ENCODE measurements at places on chromosomes 1 and 21. TPM values are rescaled to one million over a fixed set of nuclear protein-coding genes. Genes with fewer than 3 reads are reported as not detected.
A peak's percentile ranks its signal among the peaks of the same experiment; 100 is the strongest.

The CRYAA gene
- not detected for total RNA-seq

The HPCAL4 gene
- not detected for total RNA-seq

DNA sequence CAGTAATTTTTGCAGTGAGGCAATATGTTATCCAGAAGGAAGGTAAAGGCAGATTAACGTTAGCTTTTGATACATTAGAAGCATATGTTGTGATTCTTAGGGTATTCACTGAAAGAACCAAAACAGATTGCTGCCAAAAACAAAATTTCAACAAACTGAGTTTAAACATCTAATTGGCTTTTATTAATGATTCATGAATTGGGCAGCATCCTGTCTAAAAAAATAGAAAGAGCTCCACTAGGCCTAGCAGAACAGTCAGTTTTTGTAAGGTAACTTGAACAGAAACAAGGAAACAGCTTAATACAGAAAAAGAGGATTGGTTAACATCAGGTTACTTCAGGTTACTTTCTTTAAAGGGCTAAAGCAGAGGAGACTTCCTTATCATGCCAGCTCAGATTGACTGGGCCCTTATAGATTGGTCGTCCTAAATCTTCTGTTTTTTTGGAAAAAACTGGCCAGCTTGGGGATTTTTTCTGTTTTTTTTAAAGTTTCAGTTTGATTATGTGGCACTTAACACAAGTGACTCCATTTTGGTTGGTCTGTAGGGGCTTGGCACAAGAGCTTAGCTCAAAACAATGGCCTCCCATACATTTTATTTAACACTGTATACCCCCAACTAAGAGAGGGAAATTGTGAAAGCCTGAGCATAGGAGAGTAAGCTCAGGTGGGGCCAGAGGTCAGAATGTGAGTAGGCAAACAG is 36.8 kb upstream of the GALNT2 start:
- H3K4me3 ChIP-seq, result no peak overlapping the region
- H3K4me1 ChIP-seq, result peaks cover 2% of the 10 kb centered on the region
- no peak overlapping the region for H3K27ac ChIP-seq
- H3K27me3 ChIP-seq, result no peaks in the 10 kb centered on the region
- no peak for DNase-seq

DNA sequence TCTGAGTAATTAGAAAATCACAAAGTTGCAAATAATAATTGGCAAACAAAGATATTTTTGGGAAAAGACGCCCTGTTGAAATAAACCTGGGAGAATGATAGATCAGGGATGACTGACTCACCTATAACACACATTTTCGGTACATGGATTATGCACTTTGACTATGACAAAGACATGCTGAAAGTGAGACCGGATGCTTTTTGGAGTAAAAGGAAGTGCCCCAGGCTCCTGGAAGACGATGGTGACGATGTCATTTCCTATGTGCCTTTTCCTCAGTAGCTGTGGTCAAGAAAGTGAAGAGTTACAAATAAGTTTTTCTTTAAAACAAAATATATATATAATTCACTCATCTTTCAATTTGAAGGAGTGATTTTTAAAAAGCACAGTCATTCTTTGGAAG is 158.7 kb downstream of the SIPA1L2 start:
- H3K4me1 ChIP-seq, result no peaks in the 10 kb centered on the region
- H3K36me3 ChIP-seq, result peaks cover 22% of the 10 kb centered on the region
- H3K27me3 ChIP-seq, result no peaks in the 10 kb centered on the region
- H3K27ac ChIP-seq, result no peak overlapping the region

DNA sequence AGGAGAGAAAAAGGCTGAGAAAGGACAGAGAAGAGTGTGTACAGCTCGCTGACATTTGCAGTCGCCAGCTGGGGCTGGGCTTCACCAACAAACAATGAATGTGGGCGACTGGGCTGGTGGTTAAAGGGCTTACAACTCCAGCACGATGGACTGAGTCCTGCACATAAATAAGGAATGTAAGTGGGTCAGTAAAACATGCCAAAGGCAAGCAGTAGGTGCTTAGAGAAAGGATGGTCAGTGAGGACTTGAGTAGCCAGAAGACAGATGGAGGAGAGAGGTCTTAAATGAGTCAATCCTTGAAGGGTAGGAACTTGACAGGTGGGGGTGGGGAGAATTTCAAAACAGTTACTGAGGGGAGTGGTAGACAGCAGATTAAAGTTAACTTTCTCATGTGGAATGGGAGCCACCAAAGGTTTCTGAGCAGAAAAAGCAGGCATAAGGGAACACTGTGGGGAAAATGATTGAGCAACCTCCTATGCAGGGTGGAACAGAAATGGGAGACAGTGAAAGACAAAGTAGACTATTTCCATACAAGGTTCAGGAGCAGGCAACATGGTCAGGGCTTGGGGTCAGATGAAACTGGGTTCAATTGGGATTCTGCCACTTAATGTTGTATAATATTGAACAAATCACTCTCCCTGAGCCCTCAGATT is 37.4 kb downstream of the GADD45A start:
- H3K4me3 ChIP-seq, result no peak overlapping the region
- no peaks in the 10 kb centered on the region for H3K27me3 ChIP-seq
- no peaks in the 10 kb centered on the region for H3K36me3 ChIP-seq
- H3K27ac ChIP-seq, result no peak overlapping the region

DNA sequence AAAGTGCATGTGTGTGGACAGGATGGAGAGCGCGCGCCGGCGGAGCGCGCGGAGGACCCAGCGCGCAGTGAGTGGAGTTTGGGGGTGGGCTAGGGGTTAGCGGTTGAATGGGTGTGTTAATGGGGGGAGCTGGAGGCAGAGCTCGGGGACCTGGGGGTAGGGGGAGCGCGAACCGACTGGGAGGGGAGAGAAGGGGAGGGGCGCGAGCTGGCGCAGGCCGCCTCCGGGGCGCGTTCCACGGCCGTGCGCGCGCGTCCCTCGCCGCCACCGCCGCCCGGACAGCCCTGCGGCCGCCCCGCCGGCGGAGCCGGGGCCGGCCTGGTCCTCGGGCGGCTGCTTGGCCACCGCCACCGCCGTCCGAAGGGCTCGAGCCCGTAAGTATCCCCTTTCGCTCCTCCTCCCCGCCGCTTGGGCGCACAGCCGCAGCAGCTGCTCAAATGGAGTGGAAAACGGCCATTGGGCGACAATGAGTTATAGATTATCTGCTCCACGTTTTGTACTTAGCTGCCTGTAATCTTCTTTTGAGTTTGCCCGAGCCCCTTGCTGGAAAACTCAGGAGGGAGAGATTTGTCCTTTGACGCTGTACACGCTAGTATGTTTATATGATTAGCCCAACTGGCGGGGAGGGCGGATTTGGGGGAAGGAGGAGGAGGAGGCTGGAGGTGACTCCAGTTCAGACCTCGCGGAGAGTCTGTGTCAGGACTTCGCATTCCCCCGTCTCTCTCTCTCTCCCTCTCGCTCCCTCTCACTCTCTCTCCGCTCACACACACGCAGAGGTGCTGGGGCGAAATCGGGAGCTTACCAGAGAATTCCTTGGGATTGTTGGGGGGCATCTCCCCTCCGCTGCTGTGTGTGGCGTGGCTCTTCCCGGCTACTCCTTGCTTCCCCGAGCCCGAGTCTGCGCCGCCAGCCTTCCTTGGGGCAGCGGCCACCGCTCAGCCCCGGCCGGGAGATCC is at the start of gene ADGRL2:
ADGRL2 (plus strand) TSS at position 240 of the 956 bp plus-strand sequence. CDS start 36,051 bp downstream, outside the sequence.
- H3K27me3 ChIP-seq, result no peaks in the 10 kb centered on the region
- peak within 1 kb of the TSS; percentile 99 for H3K27ac ChIP-seq
- H3K4me1 ChIP-seq, result peaks cover 31% of the 10 kb centered on the region
- peak within 1 kb of the TSS; percentile 93 for H3K4me3 ChIP-seq
- no peaks in the 10 kb centered on the region for H3K36me3 ChIP-seq
- peak; percentile 53 for DNase-seq

DNA sequence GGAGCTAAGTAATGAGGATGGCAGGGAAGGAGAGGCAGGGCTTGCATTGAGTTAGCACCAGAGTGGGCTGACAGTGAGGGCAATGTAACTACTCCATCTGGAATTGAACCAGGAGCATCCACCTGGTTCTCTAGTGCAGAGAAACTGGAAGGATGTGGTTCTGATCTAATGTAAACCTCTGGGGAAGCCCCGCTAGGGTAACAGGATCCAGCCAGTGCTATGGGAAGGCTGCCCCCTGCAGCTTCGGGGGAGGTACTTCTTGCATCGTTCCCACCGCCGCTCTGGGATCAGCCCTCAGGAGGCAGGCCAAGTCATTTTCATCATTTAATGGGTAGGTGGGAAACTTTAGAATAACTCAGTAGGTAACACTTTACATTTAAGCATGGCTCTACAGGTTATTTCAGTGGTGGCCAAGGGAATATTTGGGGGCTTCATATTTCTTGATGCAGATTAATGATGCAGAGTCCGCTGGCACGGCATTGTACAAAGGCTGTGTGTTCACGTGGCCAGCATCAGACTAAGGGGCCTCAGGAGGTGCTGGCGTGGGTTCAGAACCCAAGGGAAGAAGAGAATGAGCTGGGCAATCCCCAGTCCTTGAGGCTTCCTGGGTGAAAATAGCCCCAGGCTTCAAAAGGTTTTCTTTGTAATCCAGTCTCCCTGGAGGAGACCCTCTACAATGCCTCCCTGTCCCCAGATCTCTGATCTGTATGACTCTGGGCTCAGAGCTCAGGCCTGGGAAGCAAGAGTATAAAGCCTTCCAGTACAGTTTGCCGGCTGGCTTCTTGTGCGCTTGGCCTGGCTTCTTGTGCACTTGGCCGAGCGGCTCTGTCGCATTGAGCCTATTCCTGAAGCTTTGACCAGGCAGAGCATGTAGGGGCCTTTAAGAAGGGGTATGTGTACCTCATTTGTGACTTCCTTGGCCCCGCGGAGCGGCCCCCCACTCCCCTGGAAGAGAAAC is 26.4 kb upstream of the KAZN start:
- peaks cover 4% of the 10 kb centered on the region for H3K27me3 ChIP-seq
- H3K36me3 ChIP-seq, result no peaks in the 10 kb centered on the region
- H3K4me3 ChIP-seq, result no peak overlapping the region
- H3K27ac ChIP-seq, result no peak overlapping the region
- DNase-seq, result no peak

- H3K27ac ChIP-seq, result no peak overlapping the region
- no peaks in the 10 kb centered on the region for H3K27me3 ChIP-seq
- DNase-seq, result no peak
- no peak overlapping the region for H3K4me3 ChIP-seq
- peaks cover 2% of the 10 kb centered on the region for H3K36me3 ChIP-seq
Measured at GRCh38 chr1:235809688-235810397, 56.9 kb downstream of the LYST start.

GRCh38 chr1:21344098-21344749 is 54.0 kb upstream of the ECE1 start:
- peak overlapping the region; percentile 88 for H3K4me3 ChIP-seq
- H3K27me3 ChIP-seq, result no peaks in the 10 kb centered on the region
- peak overlapping the region; percentile 79 for H3K27ac ChIP-seq
- DNase-seq, result no peak
- peaks cover 48% of the 10 kb centered on the region for H3K4me1 ChIP-seq

GRCh38 chr1:151916726-151917370 is 7.5 kb upstream of the THEM4 start:
- no peak for DNase-seq
- peaks cover 4% of the 10 kb centered on the region for H3K27me3 ChIP-seq
- no peak overlapping the region for H3K27ac ChIP-seq
- H3K4me3 ChIP-seq, result no peak overlapping the region
- H3K36me3 ChIP-seq, result peaks cover 2% of the 10 kb centered on the region

GRCh38 chr1:29638281-29638680 is 402.0 kb downstream of the PTPRU start:
- H3K36me3 ChIP-seq, result no peaks in the 10 kb centered on the region
- H3K27ac ChIP-seq, result no peak overlapping the region
- H3K4me3 ChIP-seq, result no peak overlapping the region
- H3K4me1 ChIP-seq, result peaks cover 6% of the 10 kb centered on the region
- peaks cover 11% of the 10 kb centered on the region for H3K27me3 ChIP-seq

- H3K27me3 ChIP-seq, result no peaks in the 10 kb centered on the region
- H3K4me1 ChIP-seq, result peaks cover 10% of the 10 kb centered on the region
- no peak overlapping the region for H3K27ac ChIP-seq
- no peaks in the 10 kb centered on the region for H3K36me3 ChIP-seq
- no peak overlapping the region for H3K4me3 ChIP-seq
Measured at GRCh38 chr1:168180148-168180524, 1.4 kb downstream of the TIPRL start.

- no peak overlapping the region for H3K27ac ChIP-seq
- no peak for DNase-seq
- H3K27me3 ChIP-seq, result peaks cover 25% of the 10 kb centered on the region
- no peak overlapping the region for H3K4me3 ChIP-seq
- no peaks in the 10 kb centered on the region for H3K36me3 ChIP-seq
Measured at GRCh38 chr1:34236089-34236488, 59.4 kb downstream of the C1orf94 start.

DNA sequence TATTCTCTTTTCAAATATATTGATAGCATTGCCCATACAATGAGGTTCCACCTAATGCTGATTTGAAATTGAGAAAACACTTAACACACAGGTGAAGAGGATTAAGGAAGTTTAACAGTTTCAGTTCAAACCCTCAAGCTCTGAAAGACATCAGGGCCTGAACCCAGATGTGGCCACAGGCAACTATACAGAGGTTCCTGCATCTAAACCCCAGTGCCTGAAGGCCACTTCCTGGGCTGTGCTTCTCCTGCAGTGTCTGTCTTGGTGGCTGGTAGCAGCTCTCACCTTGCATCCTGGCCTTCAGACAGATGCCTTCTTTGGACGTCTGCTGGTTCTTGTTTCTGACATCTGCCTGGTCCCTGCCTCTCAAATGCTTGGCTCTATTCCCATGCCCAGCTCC is 25.1 kb upstream of the NGF start:
- DNase-seq, result no peak
- H3K4me1 ChIP-seq, result no peaks in the 10 kb centered on the region
- H3K4me3 ChIP-seq, result no peak overlapping the region
- H3K36me3 ChIP-seq, result peaks cover 3% of the 10 kb centered on the region

DNA sequence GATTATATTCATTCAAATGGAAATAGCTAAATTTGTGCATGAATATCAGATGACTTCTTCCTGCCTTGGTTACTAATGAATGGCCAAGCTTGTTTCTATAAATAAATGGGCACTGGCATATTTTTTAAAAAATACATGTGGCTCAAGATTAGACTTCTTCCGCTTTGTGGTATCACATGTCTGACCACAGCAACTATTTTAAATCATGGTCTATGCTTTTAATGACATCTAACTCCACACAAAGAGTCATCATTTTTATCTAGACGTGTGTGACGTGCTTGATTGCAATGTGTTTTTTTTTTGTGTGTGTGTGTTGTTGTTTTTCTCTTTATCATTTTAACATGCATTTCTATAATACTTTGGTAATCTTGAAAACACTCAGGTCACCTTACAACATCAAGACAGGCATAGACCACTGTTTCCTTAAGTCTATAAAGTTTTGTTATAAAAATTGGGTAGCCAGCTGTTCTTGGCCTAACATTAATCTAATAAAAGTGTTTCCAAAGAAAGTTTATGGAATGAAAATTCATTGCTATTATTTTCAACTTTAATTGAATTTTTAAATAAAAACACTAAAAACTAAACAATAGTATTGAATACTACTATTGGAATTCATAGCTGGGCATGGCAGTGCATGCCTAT is 29.5 kb downstream of the RGS1 start:
- no peak overlapping the region for H3K4me3 ChIP-seq
- no peaks in the 10 kb centered on the region for H3K27me3 ChIP-seq
- no peak overlapping the region for H3K27ac ChIP-seq
